ENCODE measurements at places on chromosomes 2 and 18.

DNA sequence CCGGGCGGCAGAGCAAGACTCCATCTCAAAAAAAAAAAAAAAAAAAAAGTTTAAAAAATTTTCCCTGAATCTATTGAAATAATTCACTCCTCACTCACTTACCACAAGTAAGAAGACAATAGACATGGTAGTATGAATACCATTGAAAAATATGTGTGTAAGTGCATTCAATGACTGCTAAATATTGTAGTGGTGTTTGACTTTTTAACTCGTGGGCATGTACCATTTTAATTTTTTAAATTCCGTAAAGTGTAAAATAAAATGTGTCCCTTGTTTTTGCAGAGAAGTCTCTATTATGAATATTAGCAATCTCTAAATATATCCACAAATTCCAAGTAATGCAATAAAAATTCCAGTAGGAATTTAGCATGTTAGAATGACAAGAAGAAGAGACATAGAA lies 134.1 kb downstream of the COPS8 start:
- DNase-seq = no peak

DNA sequence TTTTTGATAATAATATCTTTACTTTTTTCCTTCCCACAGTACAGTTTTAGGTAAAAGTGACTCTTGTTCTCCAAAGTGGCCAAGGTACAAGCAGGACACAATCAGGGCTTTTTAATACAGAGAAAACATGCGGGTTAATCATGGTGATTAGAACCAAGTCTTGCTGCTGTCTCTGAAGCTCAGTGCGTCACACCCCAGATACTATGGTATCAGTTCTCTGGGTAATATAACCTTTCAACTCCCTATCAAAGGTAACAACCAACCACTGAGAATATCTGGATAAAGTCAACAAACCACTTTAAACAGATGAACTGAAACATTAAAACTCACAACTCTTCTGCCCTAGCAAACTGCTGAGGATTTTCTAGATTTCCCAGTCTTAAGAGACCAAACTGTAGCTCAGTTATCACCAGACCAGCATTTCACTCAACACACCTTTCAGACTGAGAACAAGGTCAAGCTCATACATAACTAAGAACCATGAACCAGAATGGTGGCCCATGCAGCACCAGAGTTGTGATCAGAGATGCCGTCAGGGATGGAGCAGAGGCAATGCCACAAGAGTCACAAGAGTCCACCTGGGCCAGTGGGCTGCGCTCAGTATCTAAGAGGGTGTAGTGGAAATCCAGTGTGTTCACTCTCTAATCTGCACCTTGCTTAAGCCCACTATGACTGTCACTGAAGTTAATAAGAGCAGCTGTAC lies 103.0 kb downstream of the UXS1 start:
- no peak for DNase-seq

DNA sequence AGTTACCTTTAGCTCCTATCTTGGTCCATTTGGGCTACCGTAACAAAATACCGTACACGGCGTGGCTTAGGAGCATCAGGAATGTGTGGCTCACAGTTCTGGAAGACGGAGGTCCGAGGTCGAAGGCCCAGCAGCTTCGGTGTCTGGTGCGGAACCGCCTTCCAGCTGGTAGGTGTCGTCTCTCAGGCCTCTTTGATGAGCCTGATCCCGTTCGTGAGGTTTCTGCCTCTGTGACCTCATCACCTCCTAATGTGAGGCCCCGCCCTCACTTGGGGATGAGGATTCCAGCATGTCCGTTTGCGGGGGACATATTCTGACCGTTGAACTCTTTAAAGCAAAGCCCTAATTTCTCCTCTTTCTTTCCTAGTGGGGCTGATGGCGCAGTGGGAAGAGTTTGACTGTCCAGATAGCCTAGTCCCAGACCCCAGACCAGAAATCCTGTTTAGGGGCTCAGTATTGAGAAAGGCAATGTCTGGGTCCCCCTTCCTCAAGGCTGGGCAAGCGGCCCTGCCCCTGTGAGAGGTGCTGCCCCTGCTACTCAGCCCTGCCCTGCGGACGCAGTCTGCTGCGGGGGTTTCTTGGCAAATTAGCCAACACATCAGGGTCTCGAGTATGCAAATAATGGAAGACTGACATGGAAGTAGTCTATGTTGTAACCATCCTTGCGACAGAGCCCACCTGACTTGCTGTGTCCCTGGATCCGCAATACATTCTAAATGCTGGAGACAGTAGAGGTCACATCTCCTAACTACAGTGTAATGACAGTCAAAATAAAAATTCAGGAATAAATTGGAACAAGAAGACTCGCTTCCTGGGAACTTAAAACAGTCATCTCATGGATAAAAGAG lies 128.0 kb downstream of the ASB1 start:
- no peak for DNase-seq

DNA sequence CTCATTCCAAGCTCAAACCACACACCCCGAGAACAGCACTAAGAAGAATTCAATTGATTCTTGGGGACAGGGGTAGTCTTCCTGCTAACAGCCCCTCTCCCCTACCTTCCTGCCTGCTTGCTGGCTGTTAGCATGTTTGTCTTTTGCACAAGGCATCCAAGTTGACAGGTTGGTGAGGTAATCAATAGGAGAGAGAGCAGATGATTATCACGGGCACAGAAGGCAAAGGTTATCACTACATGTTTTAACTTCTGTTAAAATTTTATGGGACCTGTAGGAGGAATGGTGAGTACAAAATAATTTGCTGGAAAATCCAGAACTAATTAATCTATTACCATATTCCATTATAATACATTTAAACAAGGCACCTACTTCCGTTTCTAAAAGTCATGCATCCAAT lies 442.1 kb upstream of the TCF4 start:
- DNase-seq = no peak

DNA sequence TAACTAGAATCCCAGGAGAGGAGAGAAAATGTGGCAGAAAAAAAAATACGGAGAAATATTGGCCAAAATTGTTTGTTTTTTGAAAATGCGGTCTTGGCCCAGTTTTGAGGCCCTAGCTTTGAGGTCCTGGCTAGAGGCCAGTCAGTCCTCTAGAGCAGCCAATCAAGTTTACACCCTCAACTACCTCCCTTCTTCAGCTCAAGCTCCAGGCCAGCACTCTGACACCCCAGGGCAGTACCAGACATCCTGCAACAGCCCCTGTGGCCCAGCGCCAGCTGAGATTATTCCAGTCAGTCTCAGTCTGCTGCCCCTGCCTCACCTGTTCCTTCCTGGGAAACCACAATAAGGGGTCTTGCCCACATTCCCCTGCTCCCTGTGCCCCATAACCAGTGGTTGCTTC lies 107.7 kb downstream of the UGGT1 start:
- no peak for DNase-seq

DNA sequence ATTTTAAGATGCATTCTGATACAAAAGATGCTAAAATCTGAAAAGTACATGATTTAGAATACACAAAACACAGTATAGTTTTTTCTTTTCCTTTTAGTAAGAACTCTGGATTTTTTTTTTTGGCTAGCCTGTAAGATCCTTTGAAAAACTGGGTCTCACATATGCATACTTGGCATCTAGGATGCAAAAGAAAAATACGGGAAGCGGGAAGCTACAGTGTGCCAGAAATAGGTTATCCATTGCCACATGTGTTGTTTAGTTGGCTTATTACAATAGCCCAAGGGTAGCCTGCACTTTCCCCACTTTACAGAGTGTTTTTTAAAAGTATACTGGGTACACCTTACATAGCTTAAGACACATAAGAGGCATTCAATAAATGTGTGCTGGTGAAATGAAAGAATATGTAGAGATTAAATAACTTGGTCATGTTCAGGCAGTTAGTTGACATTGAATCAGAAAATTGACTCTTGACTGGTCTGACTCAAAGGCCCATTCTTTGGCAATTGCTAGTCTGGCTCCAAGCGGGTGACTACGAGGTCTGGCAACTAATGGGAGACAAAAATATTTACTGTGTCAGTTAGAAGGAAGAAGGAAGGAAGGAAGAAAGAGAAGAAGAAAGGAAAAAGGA lies 286.8 kb upstream of the TRIB2 start:
- DNase-seq = peak; percentile 47

DNA sequence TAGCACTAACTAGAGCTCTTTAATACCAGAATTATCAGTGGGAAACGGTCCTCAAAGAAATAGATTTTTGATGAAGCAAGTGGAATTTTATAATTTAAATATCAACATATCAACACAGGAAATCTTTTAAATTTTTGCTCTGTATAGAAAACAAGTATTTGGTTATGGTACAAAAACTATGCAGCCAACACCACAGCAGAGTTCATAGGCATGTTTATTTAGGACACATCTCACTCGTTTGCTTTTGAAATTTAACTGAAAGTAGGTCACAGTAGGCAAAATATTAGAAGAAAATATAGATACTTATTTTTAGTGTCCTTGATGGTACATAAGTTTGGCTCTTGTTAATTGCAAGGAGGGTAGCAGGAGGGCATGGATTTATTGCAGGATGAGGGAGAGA lies 34.3 kb upstream of the TANC1 start:
- no peak for DNase-seq

- no peak for DNase-seq
Measured at GRCh38 chr2:20823917-20824316, 1.0 kb upstream of the LDAH start.

DNA sequence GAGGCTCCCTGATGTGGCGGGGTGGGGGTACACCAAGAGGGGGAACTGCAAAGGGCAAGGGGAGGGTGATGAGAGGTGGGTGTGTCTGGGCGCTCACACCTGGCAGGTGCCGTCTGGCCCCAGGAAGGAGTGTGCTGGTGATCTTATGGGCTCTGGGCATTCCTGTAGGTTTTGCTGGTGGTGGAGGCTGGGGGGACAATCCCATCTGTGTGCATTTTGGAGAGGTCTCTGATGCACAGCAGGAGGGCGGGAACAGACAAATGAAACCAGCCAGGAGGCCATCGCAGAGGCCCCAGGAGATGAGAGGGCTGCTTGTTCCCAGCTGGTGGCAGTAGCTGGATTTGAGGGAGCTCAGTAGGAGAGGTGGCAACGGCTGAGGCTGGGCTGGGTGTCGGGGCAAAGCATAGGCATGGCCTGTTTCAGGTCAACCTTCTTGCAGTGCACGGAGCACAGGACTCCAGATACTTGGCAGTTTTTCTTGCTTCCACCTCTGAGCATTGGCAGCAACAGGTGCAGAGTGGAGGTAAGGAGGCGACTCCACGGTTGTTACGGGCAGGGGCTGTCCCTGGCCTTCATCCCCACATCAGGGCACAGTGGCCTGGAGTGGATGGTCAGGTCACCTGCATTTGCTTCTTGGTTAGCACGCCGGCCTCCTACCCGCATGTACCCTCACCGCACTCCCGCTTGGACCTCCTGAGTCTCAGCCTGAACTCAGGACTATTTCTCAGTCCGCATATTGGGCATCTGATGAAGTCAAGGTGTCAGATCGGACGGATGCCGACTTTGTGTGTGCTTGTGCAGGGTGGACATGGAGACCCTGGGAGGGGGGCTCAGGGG lies 194.2 kb upstream of the HDAC4 start:
- DNase-seq = no peak

GRCh38 chr2:9212010-9212635 lies 5.5 kb downstream of the ASAP2 start:
- DNase-seq = no peak

GRCh38 chr2:9018534-9018933 lies 15.1 kb upstream of the MBOAT2 start:
- DNase-seq = no peak

DNA sequence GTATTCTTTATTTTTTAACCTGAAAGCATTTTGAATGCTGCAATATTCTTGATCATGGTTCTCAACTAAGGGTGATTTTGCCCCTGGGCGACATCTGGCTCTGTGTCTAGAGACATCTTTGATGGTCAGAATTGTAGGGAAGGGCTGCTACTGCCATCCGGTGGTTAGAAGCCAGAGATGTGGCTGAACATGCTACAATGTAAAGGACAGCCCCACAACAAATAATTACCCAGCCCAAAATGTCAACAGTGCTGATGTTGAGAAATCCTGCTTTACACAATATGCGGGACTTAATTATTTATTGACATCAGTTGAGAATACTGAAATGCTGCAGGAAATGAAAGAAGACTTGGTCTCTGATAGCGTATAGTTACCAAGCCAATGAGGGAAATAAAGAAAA lies 37.5 kb upstream of the SERPINB2 start:
- peak; percentile 70 for DNase-seq

- DNase-seq = no peak
Measured at GRCh38 chr2:3774336-3774735, 71.0 kb downstream of the DCDC2C start.

- peak; percentile 52 for DNase-seq
Measured at GRCh38 chr2:222819722-222820333, 41.0 kb upstream of the ACSL3 start.

GRCh38 chr18:57231864-57232263 lies 85.0 kb downstream of the BOD1L2 start:
- no peak for DNase-seq

DNA sequence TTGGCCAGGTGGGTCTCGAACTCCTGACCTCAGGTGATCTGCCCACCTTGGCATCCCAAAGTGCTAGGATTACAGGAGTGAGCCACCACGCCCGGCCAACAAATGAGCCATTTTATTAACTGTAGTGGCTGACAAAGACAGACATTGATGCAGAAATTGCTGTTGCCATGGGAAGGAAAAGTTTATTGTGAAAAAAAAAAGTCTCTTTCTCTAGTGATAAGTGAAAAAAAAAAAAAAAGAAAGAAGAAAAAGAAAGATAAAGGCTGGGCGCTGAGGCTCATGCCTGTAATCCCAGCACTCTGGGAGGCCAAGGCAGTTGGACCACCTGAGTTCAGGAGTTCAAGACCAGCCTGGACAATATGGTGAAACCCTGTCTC lies 39.8 kb upstream of the RAB1A start:
- no peak for DNase-seq

DNA sequence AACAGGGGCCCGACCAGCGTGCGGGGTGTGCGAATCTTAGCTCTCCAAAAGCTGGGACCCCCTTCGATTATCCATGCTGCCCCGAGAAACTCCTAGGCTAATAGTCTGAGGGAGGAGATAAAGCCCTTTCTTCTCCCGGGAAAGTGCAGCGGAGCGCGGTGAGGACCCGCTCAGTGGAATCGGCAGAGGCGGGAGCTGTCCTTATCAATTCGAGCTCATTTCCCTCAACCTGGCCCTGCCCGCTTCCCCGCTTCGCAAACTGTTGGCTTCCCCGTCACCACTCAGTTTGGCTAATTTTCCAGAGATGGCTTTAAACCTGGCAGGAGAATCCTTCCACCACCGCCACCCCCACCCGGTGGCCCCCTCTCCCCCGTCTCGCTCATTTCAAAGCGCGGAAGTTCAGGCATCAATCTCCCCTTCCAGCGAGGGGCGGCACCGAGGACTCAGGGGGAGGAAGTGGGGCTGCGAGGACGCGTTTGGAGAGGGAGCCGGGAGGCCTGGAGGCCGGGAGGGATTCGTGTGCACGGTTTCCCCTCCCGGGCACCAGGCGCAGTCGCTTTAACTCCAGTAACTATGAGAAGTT lies 1.6 kb downstream of the KLHL14 start:
- DNase-seq = no peak

GRCh38 chr2:35522450-35522849 lies 833.1 kb upstream of the CRIM1 start:
- DNase-seq = no peak

DNA sequence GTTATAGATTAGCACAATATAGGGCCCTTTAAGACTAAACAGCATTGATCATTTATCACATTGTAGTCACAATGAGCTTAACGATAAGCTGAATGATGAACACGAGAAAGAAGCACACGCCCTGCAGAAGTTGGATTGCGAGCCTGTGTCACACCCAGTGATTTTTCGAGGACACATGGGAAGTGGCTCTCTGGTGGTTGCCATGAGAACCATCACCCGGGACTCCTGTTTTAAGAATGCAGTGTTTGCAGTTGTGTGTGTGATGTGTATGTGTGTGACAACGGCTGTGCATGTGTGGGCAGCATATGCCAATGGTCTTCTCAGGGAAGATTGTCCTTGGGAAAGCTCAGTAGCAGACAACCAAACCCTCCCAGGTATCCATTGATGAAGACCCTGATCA lies 69.2 kb downstream of the PDCL3 start:
- no peak for DNase-seq

GRCh38 chr18:13392029-13392750 lies 173.6 kb downstream of the LDLRAD4 start:
- DNase-seq = no peak
